ENCODE measurements at places on chromosomes 4 and X.

DNA sequence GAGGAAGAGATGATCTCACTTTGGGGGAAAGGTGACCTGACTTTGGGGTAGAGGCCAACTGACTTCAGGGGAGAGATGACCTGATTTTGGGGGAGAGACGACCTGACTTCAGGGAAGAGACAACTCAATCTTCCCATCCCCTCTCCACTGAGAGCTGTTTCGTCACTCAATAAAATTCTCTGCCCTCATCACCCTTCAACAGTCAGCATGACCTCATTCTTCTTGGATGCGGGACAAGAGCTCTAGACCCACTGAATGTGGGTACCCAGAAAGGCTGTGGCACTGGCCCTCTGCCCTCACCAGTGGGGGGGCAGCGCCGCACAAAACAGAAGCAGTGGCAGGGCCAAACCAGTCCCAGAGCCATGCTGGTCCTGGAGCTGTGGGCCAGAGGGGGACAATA, 34.6 kb downstream of the ATXN3L start:
- no peak for DNase-seq

GRCh38 chrX:83501530-83501929, 6.6 kb upstream of the POU3F4 start:
- DNase-seq: no peak

- no peak for DNase-seq
These were observed 313.3 kb upstream of the BMP3 start for GRCh38 chr4:80717204-80717603.

DNA sequence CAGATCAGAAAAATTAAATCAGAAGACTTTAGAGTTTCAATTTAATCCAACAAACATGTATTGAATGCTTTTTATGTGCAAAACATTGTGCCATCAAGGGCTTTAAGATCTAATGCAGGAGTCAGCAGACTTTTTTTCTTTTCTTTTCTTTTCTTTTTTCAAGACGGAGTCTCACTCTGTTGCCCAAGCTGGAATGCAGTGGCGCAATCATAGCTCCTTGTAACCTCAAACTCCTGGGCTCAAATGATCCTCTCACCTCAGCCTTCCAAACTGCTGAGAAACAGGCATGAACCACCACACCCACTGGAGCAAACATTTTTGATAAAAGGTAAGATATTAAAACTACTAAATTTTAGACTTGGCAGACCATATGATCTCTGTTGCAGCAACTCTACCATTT, 24.6 kb upstream of the LRBA start:
- DNase-seq: no peak

DNA sequence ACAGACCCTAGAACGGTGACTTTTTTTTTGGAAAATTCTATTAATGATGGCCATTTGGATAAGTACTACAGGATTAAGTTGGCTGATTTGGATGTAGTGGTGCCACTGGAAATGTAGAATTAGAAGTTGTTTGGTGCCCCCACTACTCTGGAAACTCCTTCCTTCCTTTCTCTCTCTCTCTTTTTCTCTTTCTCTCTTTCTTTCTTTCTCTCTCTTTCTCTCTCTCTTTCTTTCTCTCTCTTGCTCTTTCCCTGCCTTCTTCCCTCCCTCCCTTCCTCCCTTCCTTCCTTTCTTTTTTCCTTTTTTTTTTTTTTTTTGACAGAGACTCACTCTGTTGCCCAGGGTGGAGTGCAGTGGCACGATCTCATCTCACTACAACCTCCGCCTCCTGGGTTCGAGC, 2.7 kb downstream of the GAR1 start:
- no peak for DNase-seq

DNA sequence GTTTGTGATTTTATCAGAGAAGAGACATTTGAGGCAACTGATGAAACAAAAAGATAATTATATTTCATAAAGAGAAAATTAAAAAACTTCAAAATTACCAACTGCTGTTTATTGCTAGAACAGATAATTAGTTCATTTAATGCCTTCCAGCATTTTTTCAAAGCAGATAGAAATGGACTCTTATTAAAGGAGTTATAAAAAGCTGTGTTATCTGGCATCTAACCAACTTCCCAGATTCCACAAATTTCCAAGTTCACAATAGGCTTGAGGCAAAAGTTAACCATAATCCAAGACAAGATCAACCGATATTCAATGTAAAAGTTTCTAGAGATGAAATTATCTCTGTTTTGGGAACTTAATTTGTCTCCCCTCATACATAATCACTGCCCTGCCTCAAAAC, 152.4 kb downstream of the TSPAN5 start:
- no peak for DNase-seq

DNA sequence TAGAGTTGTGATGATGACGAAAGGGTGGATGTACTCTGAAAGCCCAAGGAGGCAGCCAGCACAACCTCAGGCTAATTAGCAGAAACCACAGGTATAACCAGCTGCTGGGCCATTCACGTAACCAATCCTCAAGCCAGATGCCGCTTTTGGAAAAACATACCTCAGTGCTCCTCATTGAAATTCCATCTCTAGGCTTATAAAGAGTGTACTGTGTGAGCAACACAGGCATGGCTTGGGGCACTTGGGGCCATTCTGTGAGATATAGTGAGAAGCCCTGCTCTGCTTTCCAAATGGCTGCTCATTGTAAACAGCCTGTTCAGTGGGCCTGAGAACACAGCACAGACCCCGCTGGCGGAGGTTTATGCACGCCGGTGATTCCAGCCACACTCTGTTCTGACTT, 182.1 kb upstream of the HHIP start:
- no peak for DNase-seq

GRCh38 chr4:15690020-15690809, 8.6 kb downstream of the FAM200B start:
- DNase-seq: no peak

DNA sequence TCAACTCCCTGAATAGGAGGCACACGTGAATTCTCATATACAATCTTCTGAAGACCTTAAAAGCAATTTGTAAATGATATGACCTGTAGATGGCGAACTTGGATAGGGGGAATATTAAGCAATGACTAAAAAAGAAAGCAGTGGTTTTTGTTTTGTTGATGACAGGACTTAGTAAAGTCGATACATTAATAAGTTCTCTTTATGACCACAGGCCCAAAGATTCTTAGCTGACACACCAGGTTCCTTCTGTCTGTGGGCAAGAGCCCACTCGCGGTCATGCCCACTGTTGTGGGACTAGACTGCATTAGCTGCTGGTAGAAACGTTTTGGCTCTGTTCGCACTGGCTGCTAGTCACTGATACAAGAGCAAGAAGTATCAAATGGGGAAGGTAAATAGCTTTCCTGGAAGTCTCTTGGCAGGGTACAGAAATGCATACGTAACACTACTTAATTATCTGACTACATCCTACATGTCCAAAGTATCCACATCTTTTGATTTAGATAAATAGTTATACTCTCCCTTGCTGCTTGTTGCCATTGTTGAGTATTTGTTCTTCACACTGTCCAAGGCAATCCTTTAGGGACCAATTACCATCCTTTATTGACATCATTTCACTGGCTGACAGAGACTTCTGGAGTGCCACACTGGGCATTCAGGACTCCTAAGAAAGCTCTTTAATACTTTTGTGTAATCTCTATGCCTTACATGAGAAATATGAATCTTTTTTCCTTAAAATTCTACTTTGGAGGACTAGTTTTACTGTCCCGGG, 31.0 kb downstream of the ALPK1 start:
- DNase-seq: no peak

GRCh38 chrX:131942034-131942433, 81.1 kb upstream of the STK26 start:
- DNase-seq: no peak

DNA sequence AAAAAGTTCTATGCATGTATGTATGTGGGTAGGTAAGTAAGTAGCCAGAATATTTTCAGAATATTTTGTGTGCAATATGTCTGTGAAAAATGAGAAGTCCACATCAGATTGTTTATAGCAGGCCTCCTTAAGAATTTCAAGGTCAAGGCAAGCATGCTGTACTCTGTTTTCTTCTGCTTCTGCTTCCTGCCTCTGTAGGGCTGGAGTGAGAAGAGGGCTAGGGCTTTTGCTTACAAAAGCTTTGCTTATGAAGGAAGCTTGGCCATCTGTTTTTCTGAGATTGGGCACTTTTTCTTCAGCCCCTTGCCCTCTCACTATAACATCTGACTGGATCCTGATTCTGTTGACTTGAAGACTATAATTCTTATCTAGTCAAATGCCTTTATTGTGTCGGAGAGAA, 150.4 kb downstream of the EMCN start:
- no peak for DNase-seq

DNA sequence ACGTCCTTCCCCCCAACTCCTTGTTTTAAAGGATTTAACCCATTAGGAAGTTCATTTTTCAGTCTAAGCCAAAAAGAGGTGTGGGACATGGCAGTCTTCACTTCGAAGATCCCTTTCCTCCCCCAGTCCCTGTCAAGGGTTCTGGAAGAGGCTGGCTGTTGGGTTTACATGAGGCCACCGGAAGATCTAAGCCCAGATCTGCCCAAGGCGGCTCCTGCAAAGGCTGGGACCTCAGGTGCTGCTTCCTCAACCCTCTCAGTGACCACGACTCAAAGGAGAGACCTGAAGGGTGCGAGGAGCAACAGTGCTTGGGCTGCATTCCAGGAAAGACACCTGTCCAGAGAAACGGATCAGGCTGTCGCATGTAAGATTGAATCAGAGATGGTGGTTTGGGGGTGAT, 23.5 kb upstream of the ETNPPL start:
- DNase-seq: no peak

DNA sequence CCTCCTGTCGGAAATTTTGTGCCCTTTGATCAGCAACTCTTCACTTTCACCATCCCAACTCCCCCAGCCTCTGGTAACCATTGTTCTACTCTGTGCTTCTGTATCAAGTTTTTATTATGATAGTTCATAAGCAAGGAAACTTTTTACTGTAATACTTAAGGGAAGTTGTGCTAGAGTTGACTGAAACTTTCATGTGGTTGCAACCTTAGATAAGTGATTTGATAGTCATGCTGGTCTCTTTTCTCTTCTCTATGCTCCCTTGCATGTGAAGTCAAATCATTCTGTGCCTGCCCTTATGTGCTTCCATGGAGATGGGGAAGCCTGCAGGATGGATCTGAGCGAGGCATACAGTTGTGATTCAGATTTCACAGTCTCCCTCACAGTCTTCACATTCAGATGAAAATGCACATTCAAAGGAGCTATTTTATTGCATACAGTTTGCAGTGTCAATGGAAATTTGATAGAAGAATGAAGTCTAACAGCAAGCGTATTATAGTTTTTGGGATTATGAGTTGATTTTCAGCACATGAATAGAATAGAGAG, 1428.3 kb upstream of the TENM3 start:
- DNase-seq: no peak

GRCh38 chr4:7379186-7379585, 55.5 kb downstream of the PSAPL1 start:
- no peak for DNase-seq

- peak; percentile 26 for DNase-seq
These were observed 58.5 kb downstream of the CRLF2 start for GRCh38 chrX:1153940-1154339.

GRCh38 chrX:8455557-8455956, 9.1 kb upstream of the VCX3B start:
- no peak for DNase-seq

DNA sequence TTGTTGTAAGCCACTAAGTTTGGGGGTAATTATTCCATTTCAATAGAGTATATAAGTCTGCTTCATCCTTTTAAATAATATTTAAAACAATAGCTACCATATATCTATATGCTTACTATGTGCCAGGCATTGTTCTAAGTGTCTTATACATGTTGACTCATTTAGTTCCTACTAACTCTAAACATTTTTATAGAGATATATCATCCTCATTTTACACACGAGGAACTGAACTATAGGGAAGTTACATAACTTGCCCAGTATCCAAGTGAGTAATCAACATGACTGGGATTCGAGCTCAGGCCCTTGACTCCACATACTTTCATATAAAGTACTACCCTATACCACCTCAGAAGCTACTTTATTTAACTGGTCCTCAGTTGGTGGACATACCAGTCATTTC, 175.3 kb upstream of the RAI2 start:
- no peak for DNase-seq

- no peak for DNase-seq
These were observed 32.9 kb downstream of the LAMTOR3 start for GRCh38 chr4:99861120-99861905.

DNA sequence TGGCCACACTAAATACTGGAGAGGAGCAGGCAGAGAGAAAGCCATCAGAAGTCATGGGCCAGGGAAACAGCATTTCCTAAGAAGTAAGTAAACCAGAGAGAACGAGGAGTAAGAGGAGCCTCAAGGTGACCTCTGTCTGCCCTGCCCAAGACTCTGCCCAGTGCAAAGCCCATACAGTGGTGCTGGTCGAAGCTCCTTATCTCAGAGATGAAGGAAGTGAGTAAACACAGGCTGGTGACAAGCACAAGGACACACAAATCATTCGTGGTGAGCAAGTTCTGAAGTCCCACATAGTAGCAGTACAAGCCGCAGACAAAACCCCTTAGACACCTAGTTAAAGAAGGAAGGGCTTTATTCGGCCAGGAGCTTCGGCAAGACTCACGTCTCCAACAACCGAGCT, 62.7 kb downstream of the DCTD start:
- DNase-seq: no peak

GRCh38 chrX:13055486-13055885, 11.1 kb upstream of the FAM9C start:
- DNase-seq: no peak

GRCh38 chr4:122882857-122883735, 39.3 kb downstream of the NUDT6 start:
- DNase-seq: no peak

GRCh38 chr4:171235521-171235920, 577.7 kb upstream of the GALNTL6 start:
- no peak for DNase-seq

GRCh38 chr4:67550857-67551256, 5.6 kb upstream of the CENPC start:
- no peak for DNase-seq

GRCh38 chr4:153081693-153082092, 122.5 kb upstream of the TRIM2 start:
- no peak for DNase-seq

GRCh38 chr4:1002131-1002630, 9.0 kb upstream of the SLC26A1 start:
- no peak for DNase-seq

DNA sequence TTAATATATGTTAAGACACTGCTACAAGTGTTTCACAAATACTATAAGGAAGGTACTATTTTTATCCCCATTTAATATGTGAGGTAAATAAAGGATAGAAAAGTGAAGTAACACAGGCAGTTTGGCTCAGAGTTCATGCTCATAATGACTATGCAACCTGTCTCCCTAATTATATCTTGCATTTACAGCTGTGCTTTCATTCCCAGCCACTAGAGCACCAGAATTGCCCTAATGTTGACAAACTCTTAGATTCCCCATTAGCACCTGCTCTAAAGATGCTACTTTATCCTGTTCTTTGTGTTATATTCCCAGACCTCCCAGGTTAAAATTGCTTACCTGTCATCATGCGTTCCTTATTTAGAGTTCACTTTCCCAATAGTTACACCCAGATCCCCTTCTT, 833.6 kb downstream of the CCSER1 start:
- no peak for DNase-seq

DNA sequence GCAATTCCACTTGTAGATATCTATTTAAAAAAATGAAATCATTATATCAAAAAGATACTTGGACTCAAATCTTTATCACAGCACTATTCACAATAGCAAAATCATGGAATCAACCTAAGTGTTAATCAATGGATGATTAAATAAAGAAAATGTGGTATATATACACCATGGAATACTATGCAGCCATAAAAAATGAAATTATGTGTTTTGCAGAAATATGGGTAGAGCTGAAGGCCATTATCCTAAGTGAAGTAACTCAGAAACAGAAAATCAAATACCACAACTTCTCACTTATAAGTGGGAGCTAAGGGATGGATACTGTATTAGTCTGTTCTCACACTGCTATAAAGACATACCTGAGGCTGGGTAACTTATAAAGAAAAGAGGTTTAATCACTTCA, 14.3 kb upstream of the INTU start:
- DNase-seq: no peak
